ENCODE measurements at places on chromosomes 4 and X.

DNA sequence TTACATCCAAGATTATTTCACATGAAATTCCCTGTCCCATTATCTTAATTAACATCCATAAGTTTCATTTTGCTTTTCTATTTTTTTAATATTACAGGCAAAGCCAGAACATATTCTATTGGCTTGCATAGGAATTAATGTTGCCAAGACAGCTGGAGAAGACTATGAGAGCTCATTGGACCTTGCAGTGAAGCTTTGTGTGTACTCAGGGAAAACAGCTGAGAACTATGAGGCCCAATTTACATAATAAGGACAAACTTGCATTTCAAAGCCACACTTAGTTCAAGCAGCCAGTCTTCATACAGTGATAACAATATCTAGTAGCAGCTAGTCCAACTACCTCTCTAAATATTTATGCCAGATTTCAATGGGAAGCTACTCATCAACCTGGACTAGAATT, 134.4 kb downstream of the DDX53 start:
- DNase-seq: no peak

GRCh38 chrX:15464704-15465103, 28.4 kb downstream of the PIR start:
- DNase-seq: no peak

GRCh38 chrX:152912106-152912505, 14.2 kb downstream of the ZNF185 start:
- no peak for DNase-seq

DNA sequence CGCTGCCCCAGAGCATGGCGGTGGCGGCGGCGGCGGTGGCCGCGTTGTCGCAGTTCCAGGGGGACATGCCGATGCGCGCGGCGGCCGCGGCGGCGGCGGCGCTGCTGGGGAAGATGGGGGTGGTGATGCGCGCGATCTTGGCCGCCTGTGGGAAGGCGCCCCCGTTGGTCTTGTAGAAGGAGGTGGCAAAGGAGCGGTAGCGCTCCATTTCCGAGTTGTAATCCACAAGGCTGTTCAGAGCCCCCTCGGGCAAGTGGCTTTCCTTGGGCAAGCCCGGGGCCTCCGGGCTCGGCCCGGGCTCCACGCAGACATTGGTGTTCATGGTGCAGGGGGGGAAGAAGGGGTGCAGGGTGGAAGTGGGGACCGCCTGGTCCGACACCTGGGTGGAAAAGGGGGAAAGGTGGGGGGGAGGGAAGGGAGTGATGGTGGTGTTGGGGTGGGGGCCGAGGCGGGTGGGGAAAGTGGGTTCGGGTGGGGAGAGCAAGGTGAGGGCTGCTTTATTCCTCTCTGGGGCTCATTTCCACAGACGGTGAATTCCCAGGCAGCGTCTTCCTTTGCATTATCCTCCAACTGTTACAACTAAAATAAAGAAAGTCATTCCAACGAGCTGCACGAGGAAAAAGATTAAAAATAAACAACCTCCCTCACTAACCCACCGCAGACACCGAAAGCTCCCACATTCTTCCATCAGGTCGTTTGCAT, 3.1 kb downstream of the CXXC4 start:
- DNase-seq: peak; percentile 60

DNA sequence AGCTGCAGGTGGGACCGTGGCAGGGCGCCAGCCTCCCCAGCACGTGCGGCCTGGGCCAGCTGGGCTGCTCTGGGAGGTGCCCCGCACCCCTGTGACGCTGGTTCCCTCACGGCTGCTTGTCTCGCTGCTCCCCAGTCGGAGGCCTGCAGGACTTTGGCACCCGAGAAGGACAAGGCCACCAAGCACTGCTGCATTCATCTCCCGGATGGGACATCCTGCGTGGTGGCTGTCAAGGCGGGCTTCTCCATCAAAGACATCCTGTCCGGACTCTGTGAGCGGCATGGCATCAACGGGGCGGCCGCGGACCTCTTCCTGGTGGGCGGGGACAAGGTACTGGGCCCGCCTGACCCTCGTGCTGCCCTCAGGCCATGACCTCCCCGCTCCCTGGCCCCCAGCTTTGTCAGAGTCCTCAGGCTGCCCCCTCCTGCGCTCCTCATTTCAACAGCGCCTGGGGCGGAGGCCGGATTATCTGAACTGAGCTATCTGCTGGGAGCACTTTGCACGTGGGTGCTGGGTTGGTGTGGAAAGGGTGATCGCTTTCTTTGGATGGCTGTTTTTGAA, 19.4 kb upstream of the HGFAC start:
- no peak for DNase-seq

- DNase-seq: no peak
Measured at GRCh38 chr4:146146918-146147317, 28.6 kb upstream of the LSM6 start.

- DNase-seq: no peak
Measured at GRCh38 chr4:38109370-38109769, 149.2 kb downstream of the PTTG2 start.

DNA sequence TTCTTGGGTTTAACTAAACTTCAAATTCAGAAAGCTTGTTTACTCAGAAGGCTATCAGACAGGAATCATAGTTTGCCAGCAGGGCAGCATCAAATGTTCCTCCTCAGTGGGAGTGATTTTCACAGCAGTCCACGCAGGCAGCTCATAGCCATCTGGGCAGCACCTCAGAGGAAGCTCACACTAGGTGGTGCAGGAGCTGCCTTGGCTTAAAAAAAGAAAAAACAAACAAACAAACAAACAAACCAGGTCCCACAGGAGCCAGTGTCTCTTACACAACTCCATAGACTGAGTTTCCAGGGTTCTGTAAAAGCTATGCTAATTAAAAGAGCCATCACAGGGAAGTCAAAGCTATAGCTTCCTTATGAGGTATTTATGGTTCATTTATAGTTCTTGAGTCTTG, 10.5 kb upstream of the KLHL5 start:
- no peak for DNase-seq

Measured in T-cell (primary cell).